ENCODE measurements at places on chromosomes 4 and X. TPM values are rescaled to one million over a fixed set of nuclear protein-coding genes. Genes with fewer than 3 reads are reported as not detected.
A peak's percentile ranks its signal among the peaks of the same experiment; 100 is the strongest.

DNA sequence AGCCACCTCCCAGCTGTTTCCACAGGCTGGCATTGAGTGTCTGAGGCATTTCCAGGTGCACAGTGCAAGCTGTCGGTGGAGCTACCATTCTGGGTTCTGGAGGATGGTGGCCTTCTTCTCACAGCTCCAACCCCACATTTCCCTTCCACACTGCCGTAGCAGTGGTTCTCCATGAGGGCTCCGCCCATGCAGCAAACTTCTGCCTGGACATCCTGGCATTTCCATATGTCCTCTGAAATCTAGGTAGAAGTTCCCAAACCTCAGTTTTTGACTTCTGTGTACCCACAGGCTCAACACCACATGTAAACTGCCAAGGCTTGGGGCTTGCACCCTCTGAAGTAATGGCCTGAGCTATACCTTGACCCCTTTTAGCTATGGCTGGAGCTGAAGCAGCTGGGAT lies 10.3 kb upstream of the FRMPD4 start:
- DNase-seq: no peak

GRCh38 chr4:101183666-101184373 lies 163.5 kb downstream of the PPP3CA start:
- no peak for DNase-seq

- no peak for DNase-seq
Measured at GRCh38 chr4:136725286-136726081, 806.8 kb downstream of the PCDH18 start.

DNA sequence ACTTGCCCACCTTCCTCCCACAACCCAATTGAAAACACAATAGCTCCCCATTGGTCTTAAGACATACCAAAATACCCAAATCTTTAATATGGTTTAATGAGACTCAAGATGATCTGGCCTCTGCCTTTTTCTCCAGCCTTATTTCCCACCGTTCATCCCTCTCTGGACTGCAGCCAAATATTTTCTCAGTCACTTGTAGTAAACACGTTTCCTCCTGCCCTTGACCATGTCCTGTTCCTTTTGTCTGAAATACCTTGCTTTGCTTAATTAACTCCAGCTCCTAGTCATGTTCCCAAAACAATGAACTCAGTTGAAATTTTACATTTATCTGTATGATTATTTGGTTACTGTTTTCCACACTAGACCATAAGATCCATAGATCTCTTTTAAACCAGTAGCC lies 8.4 kb upstream of the NUP54 start:
- no peak for DNase-seq

DNA sequence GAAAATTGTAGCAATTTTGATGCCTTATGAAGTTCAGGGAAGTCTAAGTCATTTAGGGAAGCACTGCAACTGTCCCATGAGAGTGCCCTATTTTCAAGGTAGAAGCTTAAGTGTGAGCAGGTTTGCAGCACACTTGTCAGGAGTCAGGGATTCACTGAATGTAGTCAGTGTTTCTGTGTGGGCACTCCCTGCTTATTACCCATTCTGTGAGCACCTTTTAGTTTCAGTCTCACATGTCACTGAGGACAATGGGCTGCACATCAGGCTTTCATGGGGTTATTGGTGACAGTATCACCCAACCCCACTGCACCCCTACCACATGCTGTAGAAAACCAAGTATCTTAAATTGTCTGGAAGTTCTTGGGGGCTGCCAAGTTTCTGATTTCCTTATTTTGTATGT lies 2.9 kb upstream of the CCNG2 start:
- DNase-seq: no peak

DNA sequence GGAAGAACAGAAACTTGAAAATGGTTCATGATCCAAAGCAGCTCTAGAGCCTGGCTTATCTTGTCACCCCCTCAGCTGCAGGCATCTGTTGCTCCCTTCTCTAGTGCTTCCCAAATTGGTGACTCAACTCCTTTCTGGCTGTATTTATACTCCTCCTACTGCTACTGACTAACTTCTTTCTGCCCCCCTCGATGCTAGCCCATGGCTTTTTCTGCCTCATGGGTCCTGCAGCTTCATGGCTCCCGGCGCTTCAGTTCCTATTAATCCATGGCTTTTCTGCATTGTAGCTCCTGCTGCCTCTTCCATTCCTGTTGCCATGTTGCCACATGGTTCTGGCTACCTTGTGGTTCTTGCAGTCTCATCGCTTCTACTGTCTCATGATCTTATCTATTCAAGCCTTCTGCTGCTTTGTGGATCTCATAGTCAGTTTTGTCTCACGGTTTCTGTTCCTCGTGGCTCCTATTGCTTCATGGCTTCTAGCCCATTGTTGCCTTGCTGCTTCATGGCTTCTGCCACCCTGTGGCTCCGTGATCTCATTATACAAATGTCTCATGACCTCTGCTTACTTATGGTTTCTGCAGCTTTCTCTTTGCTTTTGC lies 48.1 kb downstream of the SMC1A start:
- DNase-seq: no peak

Gene GUCY2F
- not detected for total RNA-seq

Gene ENAM
- total RNA-seq: not detected

- DNase-seq: no peak
Measured at GRCh38 chr4:85228264-85228663, 246.7 kb upstream of the ARHGAP24 start.

DNA sequence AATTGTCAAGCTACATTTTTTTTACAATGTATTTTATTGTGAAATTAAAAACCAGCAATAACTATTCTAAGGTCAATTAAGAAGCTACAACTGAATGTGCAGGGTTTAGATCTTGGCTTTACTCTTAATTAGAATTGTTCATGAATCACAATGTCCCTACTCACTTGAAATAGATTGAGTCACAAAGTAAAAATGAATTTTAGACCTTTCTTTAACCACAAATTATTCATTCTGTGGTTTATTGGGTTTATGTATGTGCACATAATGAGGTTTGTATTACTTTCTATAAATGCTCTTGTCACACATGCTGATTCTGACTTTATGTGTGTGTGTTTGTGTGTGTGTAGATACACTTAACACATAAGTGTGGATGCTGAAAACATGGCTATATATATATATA lies 647.0 kb upstream of the AADAT start:
- DNase-seq: no peak

GRCh38 chr4:94559351-94559806 lies 107.6 kb downstream of the PDLIM5 start:
- no peak for DNase-seq

GRCh38 chr4:2350982-2351381 lies 67.5 kb downstream of the ZFYVE28 start:
- DNase-seq: peak; percentile 4

GRCh38 chrX:20988118-20988517 lies 386.1 kb upstream of the CNKSR2 start:
- no peak for DNase-seq

DNA sequence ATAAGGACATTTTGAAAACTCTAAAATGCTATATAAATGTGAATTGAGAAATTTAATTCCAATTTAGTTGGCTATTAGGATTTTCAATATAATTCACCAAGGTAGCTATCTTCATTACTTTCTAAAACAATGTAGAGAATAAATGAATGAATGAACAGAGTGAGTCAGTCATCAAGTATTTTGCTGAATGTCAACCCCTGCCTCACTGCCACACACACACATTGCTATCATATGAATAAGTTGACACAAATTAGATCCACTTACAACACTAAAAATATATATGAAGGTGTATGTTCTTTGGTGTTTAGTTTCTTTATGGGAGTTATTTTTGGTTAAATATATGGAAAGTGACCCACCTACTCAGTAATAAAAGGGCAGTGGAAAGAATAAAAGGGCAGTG lies 141.4 kb upstream of the SMIM10 start:
- DNase-seq: no peak

Gene GALNTL6
- not detected for total RNA-seq

DNA sequence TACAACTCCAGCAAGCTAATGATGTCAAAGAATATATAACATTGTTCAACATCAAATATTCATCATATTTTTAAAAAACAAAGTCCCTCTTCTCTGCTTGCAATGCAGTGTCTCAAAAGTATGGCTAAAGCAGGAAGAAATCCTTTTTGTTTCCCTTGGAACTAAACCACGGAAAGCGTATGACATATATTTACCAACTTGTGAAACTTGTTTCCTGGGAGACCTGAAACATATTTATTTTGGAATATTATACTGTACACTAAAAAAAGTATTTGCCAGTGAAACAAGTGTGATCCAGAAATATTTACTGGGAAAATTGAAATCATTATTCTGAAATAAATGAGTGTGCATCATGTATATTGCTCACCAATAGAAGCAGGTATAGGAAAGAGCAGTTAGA lies 156.0 kb upstream of the ANKRD50 start:
- DNase-seq: no peak

GRCh38 chrX:155086202-155086840 lies 15.0 kb downstream of the BRCC3 start:
- DNase-seq: peak; percentile 15

Gene XAGE2
- total RNA-seq: not detected

GRCh38 chr4:153579872-153580271 lies 104.2 kb upstream of the TLR2 start:
- DNase-seq: no peak

Gene TBC1D1
- total RNA-seq: 45.5 TPM

DNA sequence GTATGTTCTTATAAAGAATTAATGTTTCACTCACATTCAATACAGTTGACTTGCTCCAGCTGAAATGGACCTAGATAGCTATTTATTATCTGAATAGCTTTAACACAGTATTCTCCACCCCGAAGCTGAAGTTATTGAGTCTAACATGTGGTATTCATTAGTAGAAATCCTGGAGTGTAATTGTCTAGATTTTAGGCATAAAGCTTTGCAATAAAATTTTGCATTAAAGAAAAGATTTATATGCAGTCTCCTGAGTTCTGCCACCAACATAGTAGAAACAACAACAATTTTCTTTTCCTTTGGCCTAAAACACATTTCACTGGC lies 90.2 kb upstream of the DCLK2 start:
- DNase-seq: no peak

DNA sequence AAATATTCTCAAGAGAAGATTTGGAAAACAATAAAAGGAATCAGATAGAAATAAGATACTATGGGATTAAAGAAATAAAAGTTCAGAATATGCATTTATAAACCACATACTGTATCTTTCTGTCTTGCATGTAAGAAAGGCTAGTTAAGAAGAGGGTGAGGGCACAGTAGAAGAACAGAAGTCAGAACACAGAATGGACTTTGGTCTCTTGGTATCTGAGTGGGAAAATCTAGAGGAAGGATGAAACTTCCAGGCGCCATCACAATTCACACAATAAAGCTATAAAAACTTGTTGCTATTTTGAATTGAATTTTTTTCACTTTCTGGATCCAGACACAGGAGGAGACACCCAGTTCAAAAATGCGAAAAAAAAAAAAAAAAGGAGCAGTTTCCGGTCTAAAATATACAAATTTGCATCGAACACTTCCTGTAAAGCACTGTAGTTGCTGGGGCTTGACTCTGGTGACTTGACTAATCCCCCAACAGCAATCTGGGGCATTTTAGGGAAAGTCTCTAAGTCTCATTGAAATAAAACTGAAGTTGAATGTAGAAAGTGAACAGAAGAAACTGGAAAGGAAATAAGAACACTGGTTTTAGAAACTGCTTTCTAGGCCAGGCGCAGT lies 8.1 kb upstream of the NAAA start:
- no peak for DNase-seq

Gene PLP1
- not detected for total RNA-seq

GRCh38 chr4:15653864-15654592 lies 1.1 kb downstream of the FBXL5 start:
- DNase-seq: no peak

Gene RAB40AL
- not detected for total RNA-seq

Gene ART3
- not detected for total RNA-seq

- no peak for DNase-seq
Measured at GRCh38 chr4:82201805-82202641, 171.8 kb downstream of the HNRNPD start.

DNA sequence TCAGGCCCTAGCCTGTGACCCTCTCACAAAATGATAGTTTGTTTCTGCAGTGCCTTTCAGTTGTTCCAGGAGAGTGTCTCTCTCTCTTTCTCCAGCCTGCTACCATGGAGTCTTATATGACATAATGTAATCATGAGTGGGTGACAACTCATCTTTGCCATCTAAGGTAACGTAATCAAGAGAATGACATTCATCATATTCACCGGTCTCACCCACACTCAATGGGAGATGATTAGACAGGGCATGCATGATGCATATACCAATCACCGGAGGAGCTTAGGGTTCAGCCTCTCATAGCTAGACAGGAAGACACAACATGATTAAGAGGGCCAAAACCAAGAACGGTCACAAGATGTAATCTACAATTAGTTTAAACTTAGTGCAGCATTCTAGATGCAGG lies 97.1 kb upstream of the FAM9B start:
- no peak for DNase-seq

GRCh38 chr4:111214371-111214770 lies 591.5 kb upstream of the PITX2 start:
- DNase-seq: no peak

Gene CXCL8
- 41.3 TPM for total RNA-seq

GRCh38 chr4:169485791-169486742 lies 126.3 kb downstream of the NEK1 start:
- DNase-seq: peak; percentile 20

Gene SPARCL1
- not detected for total RNA-seq

GRCh38 chr4:86521373-86521969 lies 72.6 kb upstream of the PTPN13 start:
- no peak for DNase-seq

Gene TMEM187
- total RNA-seq: 2.4 TPM

GRCh38 chr4:147312376-147313046 lies 168.4 kb upstream of the EDNRA start:
- DNase-seq: no peak

GRCh38 chr4:42609051-42609450 lies 47.9 kb downstream of the ATP8A1 start:
- DNase-seq: no peak

Gene MAGEB17
- not detected for total RNA-seq

Gene C4orf36
- not detected for total RNA-seq

Gene SLC25A43
- 3.6 TPM for total RNA-seq

DNA sequence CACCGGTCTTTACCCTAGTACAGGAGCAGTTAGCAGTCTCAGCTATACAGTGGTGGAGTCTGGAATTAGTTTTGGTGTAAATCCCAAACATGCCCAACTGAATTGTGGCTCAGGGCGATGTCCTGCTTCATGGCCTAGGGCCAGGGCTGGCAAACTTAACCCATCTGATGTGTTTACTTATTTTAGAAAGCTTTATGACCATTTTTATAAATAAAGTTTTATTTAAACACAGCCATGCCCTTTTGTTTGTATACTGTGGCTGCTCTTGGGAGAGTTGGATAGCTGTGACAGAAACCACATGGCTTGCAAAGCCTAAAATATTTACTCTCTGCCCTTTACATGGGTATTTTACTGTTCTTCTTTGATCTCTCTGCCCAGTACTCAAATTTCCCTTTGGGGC lies 7.1 kb downstream of the FRMPD4 start:
- no peak for DNase-seq

Gene USP17L25
- not detected for total RNA-seq

DNA sequence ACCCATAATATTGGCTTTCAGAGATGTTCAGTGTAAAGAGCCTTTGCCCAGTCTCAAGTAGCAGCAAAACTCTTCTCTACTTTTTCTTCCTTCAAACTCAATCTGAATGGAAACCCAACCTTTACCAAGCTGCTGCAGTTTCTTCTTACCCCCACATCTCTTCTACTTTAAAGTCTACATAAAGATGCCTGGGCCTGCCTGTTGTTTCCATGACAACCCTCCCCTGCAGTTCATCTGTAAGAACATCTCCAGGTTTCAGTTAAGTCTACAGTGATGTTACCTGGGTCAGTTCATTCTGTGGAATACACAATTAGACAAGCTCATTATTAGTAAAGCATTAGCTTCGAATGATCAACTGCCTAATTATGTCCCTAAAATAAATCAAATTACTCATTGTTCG lies 81.4 kb downstream of the SPANXN3 start:
- DNase-seq: no peak

Gene VCX
- not detected for total RNA-seq
